ENCODE measurements at places on chromosomes 1 and 21.
A peak's percentile ranks its signal among the peaks of the same experiment; 100 is the strongest.

GRCh38 chr1:118890851-118891384 is 97.2 kb downstream of the TBX15 start:
- no peak for DNase-seq

DNA sequence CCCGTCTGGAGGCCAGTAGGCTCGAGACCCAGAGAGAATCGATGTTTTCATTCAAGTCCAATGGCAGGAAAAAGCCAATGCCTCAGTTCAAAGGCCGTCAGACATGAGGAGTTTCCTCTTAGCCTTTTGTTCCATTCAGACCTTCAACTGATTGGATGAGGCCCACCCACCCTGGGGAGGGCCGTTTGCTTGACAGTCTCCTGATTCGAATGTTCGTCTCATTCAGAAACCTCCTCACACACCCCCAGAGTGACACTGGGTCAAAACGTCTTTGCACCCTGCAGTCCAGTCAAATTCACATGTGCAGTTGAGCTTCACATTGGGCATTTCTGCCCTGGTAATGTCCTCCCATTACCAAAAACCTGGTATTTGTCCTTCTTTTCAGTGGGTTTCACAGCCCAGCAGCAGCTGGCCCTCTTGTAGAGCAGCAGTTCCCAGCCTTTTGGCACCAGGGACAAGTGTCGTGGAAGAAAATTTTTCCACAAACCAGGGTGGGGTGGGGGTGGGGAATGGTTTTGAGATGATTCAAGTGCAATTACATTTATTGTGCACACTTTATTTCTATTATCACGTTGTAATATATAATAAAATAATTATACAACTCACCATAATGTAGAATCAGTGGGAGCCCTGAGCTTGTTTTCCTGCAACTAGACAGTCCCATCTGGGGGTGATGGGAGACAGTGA is 40.1 kb downstream of the RSPH1 start:
- no peak for DNase-seq

DNA sequence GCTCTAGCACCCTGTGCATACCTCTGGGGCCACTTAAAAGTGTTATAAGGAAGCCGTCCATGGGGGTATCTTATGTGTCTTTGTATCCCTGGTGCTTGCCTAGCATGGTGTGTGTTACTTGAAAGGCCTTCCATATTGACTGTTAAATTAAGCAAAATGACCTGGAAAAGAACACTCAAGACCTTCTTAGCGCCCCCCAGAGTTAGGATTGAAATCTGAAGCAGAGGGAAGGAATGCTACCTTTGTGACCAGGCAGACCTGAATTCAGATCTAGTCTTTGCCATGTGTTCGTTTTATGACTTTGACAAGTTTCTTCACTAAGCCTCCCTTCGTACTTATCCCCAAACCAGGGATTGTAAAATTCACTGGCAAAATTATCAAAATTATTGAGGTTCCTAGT is 59.9 kb downstream of the SLC22A15 start:
- no peak for DNase-seq

GRCh38 chr21:35748678-35749314 is 311.5 kb downstream of the SETD4 start:
- DNase-seq, result no peak

DNA sequence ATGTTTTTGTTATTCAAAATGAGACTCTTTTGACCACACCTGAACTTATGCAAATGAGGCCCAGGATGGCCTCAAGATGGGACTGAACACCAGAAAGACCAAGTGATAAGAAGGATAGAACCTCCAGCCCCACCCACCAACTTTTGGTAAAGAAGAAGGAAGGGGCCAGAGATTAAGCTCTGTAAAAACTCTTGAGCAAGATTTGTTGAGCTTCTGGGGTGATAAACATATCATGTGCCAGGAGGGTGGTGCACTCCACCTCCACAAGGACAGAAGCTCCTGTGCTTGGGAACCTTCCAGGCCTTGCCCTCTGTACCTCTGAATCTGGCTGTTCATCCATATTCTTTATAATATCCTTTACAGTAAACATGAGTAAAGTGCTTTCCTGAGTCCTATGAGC is 5.3 kb downstream of the RSPH1 start:
- DNase-seq, result no peak

DNA sequence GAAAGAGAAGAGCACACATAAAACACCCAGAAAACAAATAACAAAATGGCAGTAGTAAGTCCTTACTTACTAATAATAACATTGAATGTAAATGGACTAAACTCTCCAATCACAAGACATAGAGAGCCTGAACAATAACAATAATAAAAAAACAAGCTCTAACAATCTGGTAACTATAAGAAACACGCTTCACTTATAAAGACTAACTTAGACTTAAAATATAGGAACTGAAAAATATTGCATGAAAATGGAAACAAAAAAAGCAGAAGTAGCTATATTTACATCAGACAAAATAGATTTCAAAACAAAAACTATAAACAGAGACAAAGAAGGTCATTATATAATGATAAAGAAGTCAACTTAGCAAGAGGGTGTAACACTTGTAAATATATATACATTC is 83.1 kb upstream of the LYPLAL1 start:
- no peak for DNase-seq

DNA sequence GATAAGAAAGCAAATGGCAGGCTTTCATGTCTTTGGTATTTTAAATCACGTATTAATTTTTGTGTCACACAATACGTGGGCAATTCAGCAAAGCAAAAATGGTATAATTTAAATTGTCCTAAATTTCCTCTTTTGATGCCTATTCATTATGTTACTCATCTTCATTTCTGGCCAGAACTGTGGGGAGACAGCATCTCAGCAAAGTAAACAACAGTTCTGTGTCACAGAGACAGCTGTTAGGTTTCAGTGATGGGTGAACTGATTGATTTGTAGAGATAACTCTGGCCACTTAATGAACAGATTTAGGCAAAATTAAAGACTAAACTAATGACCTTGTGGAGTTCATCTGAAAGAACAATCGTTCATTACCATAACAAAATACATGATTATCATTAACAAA is 49.2 kb downstream of the FH start:
- no peak for DNase-seq

- DNase-seq, result no peak
These were observed 602.2 kb upstream of the CXADR start for GRCh38 chr21:16910435-16911165.

- no peak for DNase-seq
These were observed 697 bp downstream of the PRDM16 start for GRCh38 chr1:3069491-3070308.

DNA sequence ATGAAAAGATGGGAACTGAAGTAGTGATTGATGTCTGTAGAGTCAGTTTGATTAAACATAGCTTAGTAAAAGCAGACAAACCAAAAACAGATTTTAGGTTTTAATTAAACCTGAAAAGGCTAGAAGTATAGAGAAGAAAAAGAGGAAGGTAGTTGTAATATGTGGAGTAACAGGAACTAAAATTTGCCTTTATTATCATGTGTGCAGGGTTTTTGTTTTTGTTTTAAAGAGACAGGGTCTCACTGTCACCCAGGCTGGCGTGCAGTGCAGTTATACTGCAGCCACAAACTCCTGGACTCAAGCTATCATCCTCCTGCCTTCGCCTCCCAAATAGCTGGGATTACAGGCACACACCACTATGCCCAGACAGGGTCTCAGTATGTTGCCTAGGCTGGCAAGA is 6.0 kb downstream of the TOR1AIP1 start:
- no peak for DNase-seq

DNA sequence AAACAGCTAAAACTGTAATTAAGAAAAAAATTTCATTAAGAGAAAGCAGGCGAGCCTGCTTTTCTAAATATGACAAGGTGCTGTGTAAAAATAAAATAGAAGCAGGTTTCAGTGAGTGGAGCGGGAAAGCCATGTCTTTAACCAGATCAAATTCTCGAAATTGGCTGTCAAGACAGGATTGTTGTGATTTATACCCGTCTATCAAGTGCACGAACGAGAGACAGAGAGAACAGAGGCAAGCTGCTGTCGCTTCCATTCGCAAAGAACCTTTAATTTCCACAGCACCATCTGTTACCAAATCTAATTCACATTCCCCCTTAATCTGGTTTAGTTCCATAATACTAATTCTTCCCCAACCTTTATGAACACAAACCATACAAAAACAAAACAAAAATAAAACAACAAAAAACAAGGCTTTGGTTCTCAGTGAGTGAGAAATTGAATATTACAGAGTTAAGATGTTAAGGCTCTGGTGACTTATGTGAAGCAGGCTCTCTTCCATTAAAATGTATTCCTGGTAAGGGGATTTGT is 35.0 kb downstream of the ESRRG start:
- no peak for DNase-seq

DNA sequence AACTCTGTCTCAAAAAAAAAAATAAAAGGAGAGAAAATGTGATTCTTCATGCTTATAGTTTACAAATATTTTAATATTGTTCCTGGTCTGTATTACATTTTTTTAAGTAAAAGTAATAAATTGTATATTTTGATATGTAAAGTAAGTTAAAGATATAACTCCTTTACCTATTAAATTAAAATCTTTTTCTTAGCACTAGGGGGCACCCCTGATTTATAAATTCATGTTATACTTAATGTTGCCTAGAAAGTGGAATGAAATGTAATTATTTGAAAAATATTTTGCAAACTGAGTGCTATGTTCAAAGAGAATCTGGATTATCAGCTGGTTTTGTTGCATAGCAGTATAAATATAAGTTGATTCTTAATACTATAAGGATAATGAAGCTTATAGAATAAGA is 49.2 kb downstream of the RALGPS2 start:
- no peak for DNase-seq

DNA sequence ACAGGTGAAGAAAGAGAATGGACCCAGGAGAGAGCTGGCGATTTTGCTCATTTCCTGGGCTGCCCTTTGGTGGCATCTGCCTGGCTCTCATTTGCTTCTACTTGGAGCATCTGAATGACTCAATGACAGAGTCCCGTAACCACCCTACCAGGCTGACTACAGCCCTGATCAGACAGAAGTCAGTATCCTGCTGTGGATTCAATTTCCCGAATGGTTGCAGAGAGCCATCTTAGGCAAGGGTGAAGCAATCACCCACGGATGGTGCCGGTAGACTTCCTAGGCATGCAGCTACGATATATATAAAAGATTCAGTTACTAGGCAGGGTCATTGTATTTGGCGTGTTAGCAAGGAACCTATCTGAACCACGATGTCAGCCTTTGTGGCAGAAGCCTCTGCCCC is 10.2 kb downstream of the AJAP1 start:
- DNase-seq, result no peak

- DNase-seq, result no peak
These were observed 16.1 kb upstream of the CCDC27 start for GRCh38 chr1:3736131-3736561.

DNA sequence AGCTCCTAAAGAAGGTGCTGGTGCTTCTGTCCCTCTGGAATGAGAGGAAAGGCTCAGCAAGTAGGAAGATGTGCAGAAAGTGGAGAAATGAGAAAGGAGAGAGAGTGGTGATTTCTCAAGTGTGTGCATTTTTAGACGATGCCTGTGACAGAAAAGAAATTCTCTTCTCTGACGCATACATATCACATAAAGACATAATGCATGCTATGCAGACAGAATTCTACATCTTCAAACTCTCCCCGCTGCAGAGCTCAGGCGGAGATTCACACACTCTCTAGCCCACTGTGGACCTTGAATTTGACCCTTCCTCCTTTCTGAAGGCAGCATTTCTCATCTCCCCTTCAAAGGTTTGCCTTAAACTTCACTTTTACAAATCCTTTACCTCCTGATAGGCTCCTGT is 52.0 kb upstream of the CAMK1G start:
- DNase-seq, result no peak

- DNase-seq, result peak; percentile 11
These were observed 88.9 kb downstream of the CRB1 start for GRCh38 chr1:197356723-197357533.

DNA sequence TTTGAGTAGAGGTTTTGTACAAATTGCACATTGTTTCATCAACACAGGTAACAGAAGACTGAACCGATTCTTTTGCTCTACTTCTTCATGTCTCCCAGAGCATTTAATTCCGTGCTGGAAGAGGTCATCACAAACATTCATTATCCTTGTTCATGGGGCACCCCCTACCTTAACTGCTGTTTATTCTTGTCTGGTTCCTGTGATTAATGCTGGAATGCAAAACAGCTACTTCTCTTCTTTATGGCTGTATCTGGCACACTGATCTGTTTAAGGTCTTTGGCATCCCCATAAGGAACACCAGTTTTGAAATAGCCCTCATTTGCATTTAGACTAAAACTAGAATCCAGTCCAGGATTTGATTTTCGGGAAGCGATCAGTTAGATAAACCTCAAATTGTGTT is 42.2 kb downstream of the NTNG1 start:
- DNase-seq, result no peak

GRCh38 chr1:21857142-21857839 is 45.2 kb downstream of the LDLRAD2 start:
- DNase-seq, result no peak

DNA sequence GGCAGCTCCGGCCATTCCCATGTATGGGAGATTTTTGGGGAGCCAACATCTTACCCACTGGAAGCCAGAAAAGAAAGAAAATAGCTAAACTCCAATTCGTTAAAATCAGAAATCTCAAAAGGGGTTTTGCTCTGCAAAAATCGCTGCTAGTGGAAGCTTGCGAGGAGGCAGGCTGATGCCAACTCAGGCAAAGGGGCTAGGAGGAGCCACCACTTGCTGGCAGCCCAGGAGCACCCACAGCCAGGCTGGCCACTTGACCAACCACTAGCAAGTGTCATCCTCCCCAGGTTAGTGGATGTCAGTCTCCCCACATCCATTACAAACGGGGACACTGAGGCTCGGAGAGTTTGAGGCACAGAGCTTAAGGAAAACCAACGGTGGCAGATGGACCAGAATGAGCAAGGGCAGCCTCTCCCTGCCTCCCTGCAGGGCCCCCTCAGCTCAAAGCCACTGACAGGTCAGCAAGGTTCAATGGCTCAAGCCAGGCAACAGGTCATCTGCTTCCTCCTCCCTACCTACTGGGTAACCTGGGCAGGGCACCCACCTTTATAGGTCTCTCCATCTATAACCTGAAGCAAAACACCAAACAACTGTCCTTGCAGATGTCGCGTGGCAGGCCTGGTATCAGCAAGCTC is 10.8 kb downstream of the KCNN3 start:
- DNase-seq, result no peak

GRCh38 chr1:28606771-28607170 is 14.7 kb downstream of the RAB42 start:
- no peak for DNase-seq

- no peak for DNase-seq
These were observed 835 bp downstream of the CCDC30 start for GRCh38 chr1:42463921-42464320.

DNA sequence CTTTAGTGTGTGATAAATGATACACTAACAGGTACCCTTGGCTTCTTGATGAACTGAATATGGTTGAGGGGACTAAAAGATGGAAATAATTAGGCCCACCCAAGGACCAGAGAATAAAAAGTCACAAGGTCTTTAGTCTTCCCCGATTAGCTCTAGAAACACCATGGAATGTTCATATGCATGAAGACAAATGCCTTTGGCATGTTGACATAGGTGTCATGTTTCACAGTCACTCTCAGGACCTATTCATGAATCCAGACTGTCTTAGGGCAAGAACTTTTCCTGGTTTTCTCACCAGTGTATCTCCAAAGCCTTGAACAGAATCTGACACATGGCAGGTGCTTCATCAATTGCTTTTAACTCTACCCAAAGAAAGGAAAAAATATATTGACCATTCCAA is 412.8 kb downstream of the AJAP1 start:
- no peak for DNase-seq

Measured in ELF-1 (cell line).